Stimulated activated CD4-positive, alpha-beta T cell treated with anti-CD3 and anti-CD28 coated beads, Interleukin-4, amount 100 ng/mL, for 24 hours (primary cell): ENCODE measurements at places on chromosomes 6 and 20.

- no peak for DNase-seq
Observed at GRCh38 chr20:19492116-19492515, 265.9 kb upstream of the RIN2 start.

GRCh38 chr6:157868835-157869234 is 45.8 kb downstream of the SNX9 start:
- no peak for DNase-seq

- no peak for DNase-seq
Observed at GRCh38 chr6:157608221-157609075, 214.6 kb upstream of the SNX9 start.

- no peak for DNase-seq
Observed at GRCh38 chr6:125810445-125810844, 19.7 kb downstream of the NCOA7 start.

GRCh38 chr6:16345449-16346330 is 107.3 kb downstream of the GMPR start:
- no peak for DNase-seq

- no peak for DNase-seq
Observed at GRCh38 chr6:57262488-57262887, 40.4 kb upstream of the RAB23 start.

DNA sequence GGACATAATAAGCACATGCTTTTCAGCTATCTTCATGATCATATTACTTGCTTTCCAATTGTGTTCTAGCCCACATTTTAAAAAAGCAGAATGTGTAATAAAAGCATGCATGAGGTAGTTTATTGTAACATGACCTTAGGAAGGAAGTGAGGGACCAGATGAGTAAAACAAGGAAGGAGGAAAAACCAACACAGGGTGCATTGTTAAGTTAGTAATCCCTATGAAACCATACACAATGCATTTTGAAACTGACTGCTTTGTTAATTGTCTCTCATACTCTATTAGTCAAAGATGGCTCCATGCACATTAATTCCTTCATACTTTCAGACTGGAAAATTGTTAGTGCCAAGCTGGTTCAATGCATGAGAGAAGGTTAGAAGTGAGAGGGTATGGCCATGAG is 37.7 kb upstream of the CENPW start:
- DNase-seq = no peak

DNA sequence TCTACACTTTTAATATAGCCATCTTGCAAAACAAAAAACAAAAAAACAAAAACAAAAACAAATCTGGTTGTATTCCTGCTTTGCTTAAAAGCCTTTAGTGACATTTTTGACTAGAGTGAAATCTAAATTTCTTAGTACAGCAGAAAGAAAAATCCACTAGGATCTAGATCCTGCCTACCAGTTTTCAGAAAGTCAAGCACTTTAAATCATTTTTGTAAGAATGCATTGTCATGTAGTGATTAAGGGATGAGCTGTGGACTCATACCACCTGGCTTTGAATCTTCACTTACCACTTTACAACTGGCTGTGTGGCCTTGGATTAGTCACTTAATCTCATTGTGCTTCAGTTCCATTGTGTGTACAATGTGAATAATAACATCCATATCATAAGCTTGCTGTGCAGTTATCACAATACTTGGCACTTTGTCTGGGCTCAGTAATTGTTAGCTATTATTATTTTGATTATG is 4.0 kb downstream of the MKKS start:
- no peak for DNase-seq

- DNase-seq = no peak
Observed at GRCh38 chr20:40960101-40960500, 68.5 kb upstream of the TOP1 start.

DNA sequence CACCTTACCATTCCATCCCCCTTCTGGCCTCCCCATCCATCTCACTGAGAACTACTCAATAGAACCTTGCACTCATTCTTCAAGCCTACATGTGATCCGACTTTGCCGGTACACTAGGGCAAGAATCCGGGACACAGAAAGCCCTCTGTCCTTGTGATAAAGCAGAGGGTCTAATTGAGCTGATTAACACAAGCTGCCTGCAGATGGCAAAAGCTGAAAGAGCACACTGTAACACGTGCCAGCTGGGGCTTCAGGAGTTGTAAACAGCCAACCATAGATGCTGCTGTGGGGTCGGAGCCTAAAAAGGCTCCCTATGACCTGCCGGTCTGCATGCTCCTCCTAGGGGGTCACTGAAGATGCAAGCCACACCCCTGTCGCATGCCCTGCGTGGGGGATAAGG is 124.1 kb downstream of the RNF144B start:
- DNase-seq = no peak

DNA sequence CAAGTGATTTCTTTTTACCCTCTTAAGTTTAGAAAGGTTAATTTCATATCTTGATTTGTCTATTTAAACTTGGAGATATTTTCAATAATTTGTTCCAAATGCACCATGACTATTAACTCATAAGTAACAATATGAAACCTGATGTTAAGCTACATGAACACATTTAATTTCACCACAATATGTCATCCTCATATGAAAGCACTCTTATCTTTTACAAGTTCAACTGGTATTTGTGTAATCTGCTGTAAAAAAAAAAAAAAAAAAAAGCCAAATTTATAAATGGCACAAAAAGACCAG is 110.4 kb downstream of the HFE start:
- DNase-seq = no peak

DNA sequence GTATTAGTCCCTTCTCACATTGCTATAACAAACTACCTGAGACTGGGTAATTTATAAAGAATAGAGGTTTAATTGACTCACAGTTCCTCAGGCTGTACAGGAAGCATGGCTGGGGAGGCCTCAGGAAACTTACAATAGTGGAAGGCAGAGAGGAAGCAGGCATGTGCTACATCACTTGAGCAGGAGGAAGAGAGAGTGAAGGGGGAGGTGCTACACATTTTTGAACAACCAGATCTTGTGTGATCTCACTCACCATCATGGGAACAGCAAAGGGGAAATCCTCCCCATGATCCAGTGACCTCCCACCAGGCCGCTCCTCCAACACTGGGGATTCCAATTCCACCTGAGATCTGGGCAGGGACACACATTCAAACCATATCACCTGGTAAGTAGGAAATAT is 630.6 kb downstream of the QKI start:
- no peak for DNase-seq

DNA sequence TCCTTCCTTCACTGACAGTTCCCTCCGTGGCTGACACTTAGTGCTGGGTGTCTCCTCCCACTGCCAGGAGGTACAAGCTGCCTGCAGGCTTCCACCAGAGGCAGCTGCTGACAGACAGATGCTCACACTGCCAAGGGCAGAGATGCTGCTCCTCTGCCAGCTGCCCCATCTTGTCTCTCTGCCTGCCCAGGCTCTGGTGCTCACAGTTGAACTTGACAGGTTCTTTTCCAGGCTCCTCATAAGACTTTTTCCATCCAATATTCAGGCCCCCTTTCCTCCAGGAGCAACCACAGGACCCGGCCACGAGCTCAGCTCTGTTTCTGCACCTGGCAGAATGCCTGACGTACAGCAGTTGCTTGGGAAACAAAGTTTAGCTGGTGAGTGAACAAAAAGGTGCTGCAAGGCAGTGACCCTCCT is 79.8 kb downstream of the PSMB1 start:
- no peak for DNase-seq

DNA sequence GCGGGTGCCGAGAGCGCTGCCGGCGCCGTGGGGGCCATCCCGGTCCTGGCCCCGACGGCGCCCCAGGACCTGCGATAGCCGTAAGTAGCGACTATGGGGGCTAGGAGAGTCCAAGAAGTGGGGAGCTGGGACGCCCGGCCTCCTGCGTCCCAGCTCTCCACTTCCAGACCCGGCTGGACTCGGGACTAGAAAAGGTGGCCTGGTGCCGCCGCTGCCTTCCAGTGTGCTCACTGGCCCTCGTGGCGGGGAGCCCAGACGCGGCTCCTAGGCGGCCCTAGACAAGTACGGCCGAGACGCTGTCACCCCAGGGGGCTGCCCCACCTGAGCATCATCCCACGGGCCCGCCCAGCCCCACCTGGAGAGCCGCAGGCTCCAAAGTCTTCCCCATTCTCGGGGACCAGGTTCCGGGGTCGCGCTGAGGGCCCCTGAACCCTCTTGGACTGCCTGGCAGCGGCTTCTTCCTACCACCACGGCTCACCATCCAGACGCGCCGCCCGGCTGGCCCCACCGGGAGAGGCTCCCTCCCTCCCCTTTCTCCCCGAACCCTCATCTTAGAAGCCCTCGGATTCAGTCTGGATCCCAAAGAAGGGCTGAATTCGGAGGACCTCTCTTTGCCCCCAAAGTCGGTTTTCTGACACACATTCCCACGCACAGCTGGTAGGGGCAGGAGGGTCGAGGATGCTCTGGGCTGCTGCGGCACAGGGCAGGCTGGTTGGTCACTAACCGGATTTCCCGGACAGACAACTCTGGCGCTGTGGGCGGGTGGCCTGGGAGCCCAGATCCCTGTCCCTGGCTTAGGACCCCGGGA is 870 bp upstream of the MDFI start:
- no peak for DNase-seq
